ENCODE measurements at places on chromosomes 13 and 19.
A peak's percentile ranks its signal among the peaks of the same experiment; 100 is the strongest.

DNA sequence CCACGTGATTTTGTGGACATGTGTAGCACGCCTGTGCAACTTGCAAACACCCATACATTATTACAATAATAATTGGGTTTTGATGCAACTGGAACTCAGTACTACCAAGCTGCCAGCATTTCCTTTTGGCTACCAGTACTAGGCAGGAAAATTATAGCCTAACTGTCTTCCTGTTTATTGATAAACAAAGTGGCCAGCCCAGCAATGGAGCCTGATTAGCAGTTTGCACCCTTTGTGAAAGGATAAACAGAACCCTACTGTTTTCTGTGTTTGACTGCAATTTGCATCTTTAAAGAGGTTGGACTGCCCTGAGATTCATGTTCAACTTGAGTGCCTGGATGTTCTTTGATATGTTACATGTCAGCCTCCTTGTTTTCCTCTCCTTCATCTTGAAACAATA is 173.9 kb downstream of the ZIC5 start:
- no peak for DNase-seq

GRCh38 chr19:6516659-6517291 is 14.1 kb upstream of the TNFSF9 start:
- DNase-seq = peak; percentile 87

GRCh38 chr13:25114220-25114619 is 18.3 kb downstream of the PABPC3 start:
- DNase-seq = peak; percentile 53

- DNase-seq = no peak
Measured at GRCh38 chr13:73519396-73520116, 460.8 kb downstream of the KLF5 start.

- DNase-seq = peak; percentile 2
Measured at GRCh38 chr13:28640861-28641599, 17.9 kb upstream of the POMP start.

Measured in LoVo (cell line).